ENCODE measurements at places on chromosomes 2 and 18.

- no peak for DNase-seq
Measured at GRCh38 chr2:160420711-160421110, 72.9 kb downstream of the RBMS1 start.

DNA sequence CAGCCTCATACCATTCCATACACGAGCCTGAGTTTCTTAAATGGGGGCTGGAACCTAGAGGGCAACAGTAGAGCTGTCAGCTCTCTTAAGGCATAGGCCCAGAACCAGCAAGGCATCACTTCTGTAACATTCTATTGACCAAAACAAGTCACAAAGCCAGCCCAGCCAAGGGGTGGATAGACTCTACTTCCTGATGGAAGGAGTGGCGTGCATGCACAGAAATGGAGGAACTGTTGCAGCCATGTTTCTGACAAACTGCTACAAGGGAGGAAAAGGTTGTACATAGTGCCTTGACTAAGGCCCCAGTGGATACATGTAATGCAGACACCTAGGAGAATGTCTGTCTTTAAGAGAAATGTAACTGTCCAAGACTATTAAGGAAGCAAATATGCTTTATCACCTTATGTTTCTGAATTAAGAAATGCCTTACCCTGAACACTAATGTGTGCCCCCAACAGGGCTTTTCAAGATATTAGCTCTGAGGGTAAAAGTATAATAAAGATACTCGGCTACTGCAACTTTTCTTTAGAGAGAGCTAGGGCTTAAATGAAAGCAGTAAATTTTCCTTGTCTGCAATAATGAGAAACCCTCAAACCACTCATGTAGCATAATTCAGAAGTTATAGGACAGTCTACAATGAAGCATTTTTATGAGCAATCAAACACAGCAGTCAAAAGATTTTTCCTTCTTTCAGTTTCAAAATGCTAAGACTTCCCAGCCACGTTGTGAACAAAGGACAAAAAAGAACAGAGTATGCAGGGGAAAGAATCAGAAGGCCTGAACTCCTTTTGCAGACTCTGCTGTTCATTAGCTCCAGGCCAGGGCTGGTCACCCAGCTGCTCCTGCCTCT lies 35.1 kb upstream of the CDC42EP3 start:
- DNase-seq = no peak

DNA sequence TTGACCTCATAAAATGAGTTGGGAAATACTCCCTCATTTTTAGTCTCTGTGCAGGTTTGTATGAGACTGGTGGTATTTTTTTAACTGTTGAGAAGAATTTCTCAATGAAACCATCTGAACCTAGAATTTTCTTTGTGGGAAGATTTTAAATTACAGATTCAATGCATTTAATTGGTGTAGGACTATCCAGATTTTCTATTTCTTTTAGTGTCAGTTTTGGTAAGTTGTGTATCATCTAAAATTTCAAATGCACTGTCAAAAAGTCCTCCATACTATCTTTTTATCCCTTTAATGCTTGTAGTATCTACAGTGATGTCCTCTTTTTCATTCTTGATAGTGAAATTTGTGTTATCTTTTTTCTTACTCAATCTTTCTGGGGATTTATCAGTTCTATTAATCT lies 1.8 kb upstream of the BOK start:
- no peak for DNase-seq

- peak; percentile 2 for DNase-seq
Measured at GRCh38 chr2:10240911-10241610, 61.6 kb upstream of the HPCAL1 start.

DNA sequence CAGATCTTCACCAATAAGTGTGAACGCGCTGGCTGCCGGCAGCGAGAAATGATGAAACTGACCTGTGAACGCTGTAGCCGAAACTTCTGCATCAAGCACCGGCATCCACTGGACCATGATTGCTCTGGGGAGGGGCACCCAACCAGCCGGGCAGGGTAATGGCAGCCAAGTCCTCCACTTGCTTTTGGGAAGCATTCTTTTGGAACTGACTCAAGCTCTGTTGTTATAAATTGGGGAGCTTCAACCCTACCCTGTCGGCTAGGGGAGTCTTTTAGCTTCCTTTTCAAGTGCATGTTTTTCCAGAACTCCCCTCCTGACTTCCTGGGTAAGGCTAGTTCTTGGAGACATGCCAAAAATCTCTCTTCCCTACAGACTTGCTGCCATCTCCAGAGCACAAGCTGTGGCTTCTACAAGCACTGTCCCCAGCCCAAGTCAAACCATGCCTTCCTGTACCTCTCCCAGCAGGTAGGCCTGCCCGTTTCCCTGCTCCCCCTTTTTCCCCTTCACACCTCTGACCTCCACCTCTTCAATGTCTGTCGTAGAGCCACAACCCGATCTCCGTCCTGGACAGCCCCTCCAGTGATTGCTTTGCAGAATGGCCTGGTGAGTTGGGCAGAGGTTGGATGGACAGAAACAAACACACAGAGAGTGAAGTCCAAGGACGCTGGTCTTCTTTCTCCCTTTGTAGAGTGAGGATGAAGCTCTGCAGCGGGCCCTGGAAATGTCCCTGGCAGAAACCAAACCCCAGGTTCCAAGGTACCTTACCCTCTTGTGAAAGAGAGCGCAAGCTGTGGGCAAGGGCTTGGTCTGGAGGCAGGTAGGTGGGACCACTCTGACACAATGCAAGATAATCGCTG lies 1.5 kb downstream of the ZFAND2B start:
- DNase-seq = no peak

DNA sequence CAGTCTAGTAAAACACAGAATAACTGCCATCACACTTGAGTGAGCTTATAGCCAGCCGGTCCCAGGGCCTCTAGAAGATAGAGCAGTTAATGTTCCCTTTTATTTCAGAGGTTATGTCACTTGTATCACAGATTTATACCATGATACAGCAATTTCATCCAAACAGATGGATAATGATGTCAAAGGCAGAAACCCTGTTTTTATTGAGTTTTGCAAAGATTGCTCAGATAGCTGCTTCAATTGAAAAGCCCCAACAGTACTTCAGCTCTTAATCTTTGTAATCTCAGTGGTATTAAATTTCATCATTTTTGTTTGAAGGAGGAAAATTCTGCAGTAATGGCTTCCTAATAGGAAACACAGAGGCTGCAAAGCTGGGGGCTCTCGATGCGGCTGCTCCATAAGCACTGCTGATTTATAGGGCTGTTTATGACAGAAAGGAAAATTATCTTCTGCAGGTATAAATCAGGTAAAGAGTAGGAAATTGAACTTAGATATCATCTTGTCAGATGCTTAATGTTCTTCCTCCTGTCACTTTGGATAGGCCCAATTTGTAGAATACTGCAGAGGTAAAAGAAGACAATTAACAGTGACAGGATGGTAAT lies 112.3 kb downstream of the LNPK start:
- DNase-seq = no peak

DNA sequence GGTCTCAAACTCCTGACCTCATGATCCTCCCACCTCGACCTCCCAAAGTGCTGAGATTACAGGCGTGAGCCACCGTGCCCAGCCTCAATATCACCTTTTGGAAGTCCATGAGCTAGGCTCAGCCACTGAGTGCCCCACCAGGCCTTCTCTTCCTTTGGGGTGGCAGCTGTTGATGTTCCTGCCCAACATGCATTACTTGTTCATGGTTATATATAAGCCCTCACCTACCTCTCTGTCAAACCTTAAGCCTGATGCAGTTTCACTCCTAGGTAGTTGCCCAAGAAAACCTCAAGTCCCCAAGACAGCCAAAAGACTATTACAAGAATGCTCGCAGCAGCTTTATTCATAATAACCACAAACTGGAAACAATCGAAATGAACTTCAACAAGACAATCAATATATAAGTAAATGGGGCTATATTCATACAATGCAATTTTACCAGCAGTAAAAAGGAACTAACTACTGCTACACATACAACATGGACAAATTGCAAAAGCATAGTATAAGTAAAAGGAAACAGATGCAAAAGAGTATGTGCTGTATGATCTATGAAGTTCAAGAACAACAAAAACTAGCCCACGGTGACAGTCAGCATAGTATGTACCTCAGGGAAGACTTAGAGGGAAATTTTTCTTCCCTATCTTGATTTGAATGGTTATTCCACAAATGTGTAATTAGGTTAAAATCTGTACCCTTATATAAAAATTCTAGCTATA lies 59.6 kb upstream of the REL start:
- no peak for DNase-seq

GRCh38 chr18:35747894-35748472 lies 166.4 kb downstream of the GALNT1 start:
- DNase-seq = no peak

DNA sequence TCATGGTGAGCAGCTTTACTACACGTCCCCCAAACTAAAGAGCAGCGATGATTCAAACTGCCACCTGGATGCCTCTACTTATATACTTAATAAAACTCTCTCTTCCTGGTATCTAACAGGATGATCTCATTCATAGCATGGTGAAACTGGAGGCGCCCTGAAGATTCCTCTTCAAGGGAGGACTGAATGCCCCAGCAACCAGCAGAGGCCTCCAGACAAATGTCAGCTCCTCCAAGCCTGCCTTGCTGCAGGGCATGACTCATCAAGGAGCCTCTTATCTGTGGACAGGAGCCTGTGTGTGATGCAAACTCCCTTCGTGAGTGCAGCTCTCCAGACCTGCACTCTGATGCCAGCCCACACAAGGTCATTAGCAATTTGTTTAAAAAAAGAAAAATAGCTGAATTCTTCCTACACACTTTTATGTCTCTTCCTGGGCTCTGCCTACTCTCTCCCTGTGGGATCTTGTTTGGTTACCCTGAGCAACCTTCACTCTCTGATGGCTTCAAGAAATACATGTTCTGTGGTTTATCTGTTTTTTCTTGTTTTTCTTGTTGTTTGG lies 30.2 kb downstream of the LONRF2 start:
- DNase-seq = no peak

DNA sequence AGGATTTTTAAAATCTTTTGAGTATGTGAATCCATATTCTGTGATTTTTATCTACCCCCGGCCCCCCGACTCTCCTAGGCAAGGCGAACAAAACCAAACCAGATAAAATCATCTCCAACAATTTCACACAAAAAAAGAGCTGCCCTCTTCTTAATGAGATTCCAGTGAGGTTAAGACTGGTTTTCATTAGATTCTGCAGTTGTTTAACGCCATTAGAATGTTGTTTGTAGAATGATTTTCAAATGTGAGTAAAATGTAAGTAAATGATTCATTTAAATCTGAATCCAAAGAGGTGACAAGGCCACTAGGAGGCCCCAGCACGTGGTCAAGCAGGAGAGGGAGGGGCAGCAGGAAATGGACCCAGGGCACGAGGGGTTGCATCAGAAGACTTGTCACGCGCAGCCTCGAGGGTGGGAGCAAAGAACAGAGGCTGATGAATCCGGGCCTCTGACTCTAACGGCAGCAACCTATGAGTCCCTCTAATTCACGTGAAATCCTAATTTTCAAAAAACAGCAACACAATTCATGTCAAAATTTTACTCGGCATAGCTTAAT lies 24.3 kb upstream of the KLHL29 start:
- no peak for DNase-seq

Measured in nephron progenitor cell (in vitro differentiated cells).